ENCODE measurements at places on chromosomes 11 and 22.

GRCh38 chr11:35211952-35212351, 73.0 kb downstream of the CD44 start:
- DNase-seq = no peak

DNA sequence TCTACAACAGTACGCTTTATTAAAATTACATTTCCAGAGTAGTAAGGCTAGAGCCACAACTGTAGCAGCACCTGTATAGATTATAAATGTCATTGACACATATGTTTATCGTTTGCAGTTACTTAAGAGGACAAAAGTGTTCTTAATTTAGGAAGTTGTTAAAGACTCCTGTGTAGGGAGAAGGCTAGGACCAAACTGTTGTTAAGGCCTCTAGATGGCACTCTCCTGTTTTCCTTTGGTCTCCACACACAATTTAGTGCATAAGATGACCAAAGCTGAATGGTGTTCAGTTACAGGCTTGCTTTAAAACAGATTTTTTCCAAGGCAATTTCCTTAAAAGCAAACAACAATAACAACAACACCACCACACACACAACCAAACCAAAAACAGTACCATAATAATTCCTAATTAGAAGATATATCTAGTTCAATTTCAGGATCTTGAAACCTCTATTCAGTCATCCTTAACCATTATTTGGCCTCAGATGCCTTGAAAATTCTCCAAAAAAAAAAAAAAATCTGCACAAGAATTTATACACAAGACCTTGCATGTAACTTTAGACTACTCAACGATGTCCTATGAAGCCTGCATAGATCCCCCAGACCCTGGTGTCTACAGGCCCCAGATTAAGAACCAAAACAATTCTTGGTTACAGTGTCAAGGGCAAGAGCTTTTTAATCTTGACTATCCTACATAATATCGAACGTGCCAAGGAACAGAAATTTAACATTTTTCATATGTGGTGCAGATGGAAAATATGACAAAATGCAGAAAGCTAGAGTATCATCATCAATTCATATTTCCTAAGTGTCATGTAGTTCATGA, 42.6 kb upstream of the APOA1 start:
- DNase-seq = no peak

GRCh38 chr22:45491841-45492240, 10.8 kb upstream of the FBLN1 start:
- no peak for DNase-seq

GRCh38 chr11:2579315-2580060, 120.3 kb downstream of the KCNQ1OT1 start:
- DNase-seq = no peak

DNA sequence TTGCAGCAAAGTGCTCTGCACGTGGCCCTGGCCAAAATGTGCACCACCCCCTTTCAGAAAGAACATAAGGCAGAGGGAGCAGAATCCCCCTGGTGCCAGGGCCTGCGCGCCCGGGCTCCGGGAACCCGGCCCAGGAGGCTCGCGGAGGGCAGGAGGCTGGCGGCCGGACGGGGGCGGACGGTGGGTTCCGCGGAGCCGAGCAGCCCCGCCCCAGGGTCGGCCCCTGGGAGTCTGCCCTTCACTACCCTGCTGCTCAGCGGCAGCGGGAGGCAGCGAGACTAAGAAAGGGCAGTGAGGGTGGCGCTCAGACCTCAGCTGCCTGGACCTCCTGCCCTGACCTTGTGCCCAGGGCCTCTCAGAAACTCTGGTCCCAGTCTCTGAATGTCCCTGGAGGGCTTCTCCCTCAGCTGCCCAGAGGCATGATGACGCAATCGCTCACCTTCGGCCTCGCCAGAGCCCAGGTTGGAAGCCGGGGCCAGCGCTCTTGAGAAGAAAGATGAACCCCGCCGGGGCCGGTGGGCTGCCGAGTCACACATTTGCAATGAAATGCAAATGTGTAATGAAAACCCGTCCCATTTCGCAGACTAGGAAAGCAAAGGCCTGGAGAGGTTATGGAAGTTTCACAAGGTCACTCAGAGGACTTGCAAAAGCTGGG, 1.1 kb upstream of the CLMP start:
- DNase-seq = no peak
